ENCODE measurements at places on chromosomes 6 and 20.

DNA sequence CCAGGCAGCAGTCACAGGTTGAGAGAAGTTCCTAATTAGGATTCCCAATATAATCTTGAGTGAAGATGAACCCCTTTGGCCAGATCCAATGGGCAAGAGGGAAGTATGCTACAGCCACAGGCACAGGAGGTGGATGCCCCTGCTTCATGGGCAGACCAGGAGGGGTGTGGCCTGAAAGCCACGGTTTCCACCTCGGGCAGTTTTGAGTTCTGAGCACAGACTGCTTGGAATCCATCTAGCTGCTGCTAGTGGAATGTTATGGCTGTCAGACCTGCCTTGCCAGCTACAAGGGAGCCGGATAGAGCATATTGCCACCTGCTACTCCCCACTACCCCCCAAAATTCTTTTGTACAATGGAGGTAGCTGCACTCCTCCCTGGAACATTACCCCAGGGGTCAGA lies 672.9 kb downstream of the HACE1 start:
- no peak for DNase-seq

DNA sequence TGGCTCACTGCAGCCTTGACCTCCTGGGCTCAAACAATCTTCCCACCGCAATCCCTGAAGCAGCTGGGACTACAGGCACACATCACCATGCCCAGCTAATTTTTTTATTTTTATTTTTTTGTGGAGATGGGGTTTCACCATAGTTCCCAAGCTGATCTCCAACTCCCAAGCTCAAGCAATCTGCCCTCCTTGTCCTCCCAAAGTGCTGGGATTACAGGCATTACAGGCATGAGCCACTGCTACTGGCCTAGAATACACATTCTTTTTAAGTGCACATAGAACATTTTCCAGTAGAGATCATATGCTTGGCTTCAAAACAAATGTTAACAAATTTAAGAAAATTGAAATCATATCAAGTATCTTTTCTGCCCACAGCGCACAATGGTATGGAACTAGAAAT lies 176.8 kb upstream of the MARCKS start:
- no peak for DNase-seq

GRCh38 chr6:98056955-98057354 lies 773.9 kb upstream of the MMS22L start:
- DNase-seq = no peak

DNA sequence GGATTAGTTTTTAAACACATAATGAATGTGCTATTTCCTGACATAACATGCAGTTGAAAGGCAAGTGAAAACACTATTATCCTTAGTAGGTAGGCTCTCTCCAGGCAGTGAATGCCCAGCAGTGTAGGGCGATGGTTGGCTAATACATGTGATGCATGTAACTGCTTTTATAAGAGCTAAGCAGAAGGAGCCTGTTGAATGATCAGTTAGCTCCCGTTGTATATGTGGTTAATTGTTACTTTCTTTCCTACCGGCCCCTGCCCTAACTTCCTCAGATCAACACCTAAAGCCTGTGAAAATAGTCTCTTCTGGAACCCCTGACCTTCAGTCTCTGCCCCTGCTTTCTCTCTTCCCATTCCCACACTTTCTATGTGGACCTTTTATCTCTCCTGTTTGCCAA lies 10.5 kb downstream of the SOX4 start:
- DNase-seq = no peak

DNA sequence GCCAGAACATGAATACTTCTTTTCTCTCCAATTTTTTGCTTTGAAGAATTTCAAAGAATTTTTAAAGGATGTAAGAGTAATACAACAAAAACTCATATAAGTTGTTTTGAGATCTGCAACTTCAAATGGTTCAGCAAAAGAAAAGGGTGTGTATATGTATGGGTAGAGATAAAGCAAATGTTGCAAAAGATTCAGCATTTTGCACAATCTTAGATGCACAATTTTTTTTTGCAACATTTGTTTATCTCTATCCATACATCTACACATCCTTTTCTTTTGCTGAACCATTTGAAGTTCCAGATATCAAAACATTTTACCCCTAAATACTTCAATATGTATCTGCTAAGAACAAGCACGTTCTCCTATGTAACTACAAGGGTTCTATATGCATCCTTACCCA lies 47.4 kb upstream of the FAM83C start:
- DNase-seq = no peak

- no peak for DNase-seq
Measured at GRCh38 chr6:138673346-138674014, 100.1 kb upstream of the CCDC28A start.

GRCh38 chr6:55014321-55015088 lies 159.8 kb upstream of the HCRTR2 start:
- DNase-seq = no peak

DNA sequence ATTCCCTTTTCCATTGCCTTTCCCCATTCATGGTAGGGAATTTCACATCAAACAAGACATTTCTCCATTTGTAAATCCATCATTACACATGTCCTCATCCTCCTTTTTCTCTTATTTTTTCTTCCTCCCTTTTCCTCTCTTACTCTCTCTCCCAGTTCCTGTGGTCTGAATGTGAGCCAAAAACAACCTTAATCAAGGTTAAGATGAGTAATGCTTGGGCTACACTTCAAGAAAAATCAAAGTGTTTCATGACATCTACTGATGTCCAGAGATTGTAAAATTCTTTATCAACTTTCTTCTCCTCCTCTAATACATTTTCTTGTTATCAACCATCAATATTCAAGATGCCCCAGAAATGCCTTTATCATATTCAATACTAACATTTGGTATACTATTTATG lies 208.0 kb upstream of the PRND start:
- DNase-seq = no peak

DNA sequence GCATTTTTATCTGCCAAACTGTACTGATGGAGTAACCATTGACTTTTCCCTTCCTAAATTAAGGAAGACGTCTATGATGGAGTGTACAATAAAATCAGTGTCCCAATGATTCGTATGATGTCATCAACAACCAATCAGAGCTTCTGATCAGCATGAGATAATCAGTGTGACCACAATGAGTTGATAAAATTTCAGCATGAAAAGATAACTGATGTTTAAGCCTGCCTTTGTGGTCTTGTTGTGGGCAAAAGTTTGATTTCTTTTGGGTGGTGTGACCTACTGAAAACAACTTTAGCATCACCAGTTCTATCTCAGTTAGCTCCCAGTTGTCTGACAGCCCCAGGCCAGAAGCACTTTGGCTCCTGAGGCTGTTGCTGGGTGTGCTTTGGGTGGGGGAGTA lies 3.3 kb downstream of the PCIF1 start:
- no peak for DNase-seq

DNA sequence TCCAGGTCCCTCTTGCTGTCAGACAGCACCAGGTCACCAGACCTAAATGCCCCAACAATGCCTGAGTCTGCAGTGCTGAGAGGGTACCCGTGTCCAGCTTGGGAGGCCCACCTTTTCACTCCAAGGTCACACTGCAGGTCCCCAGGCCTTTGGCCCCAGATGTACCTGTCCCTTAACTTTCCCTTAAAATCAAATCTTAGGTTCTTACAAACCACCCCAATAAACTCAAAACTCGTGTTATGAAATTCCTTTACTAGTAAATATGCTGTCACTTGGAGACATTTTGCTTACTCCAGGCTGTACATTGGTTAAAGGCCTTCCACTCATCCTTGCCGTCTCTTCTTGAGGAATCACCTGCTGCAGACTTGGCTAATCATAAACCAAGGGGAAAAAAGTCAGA lies 165.7 kb upstream of the RREB1 start:
- DNase-seq = no peak

GRCh38 chr6:11155589-11155988 lies 44.1 kb upstream of the ERVFRD-1 start:
- no peak for DNase-seq

DNA sequence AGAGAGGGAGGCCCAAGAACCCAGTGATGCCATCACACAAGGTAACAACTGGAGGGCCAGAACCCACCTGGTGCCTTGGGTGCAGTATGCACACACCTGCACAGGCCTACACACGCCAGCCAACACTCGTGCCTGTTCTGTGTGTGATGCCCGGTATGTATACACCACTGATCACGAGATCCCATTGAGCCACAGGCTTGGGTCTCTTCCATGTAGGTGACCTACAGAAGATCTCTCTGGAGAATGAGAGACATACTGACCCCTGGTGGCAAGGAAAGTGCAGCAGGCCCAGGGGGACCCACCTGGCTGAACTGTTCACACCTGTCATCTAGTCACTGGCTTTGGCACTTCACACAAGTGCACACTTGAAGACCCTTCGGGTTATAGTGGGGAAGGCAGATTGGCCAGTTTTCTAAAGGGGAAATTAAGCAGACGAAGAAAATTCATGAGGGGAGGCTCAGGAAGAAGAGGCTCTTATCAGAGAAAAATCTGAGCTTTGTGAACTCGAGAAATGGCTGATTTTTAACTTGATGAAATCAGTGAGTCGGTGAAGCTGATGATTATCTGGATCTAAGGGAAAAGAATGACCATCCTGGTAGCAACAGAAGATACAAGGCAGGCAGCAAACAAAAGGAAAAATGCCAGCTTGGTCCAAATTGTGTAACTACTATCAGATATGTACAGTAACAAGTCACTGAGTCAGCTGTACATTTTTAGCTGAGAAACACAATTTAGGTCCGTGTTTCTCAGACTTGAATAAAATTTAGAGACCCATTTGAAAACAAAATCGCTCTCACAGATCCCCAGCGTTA lies 69.1 kb upstream of the PBOV1 start:
- DNase-seq = no peak

GRCh38 chr6:71393471-71393870 lies 104.9 kb downstream of the OGFRL1 start:
- no peak for DNase-seq

DNA sequence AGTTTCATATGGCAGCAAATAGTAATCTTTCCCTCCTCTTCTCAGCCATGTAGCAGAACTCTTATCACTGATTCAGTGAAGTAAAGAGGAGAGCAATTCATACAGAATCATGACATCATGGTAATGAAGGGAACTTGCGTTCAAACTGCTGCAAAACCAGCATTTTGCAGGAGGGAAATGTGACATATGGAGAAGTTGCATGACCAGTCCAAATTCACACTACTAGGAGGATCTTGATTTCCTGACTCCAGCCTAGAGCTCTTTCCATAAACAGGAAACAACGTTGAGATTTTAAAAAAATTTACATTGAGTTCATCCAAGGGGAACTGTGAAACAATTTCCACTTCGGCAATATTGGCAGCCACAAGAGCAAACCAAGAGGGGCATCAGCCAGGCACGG lies 63.8 kb downstream of the MBOAT1 start:
- no peak for DNase-seq

DNA sequence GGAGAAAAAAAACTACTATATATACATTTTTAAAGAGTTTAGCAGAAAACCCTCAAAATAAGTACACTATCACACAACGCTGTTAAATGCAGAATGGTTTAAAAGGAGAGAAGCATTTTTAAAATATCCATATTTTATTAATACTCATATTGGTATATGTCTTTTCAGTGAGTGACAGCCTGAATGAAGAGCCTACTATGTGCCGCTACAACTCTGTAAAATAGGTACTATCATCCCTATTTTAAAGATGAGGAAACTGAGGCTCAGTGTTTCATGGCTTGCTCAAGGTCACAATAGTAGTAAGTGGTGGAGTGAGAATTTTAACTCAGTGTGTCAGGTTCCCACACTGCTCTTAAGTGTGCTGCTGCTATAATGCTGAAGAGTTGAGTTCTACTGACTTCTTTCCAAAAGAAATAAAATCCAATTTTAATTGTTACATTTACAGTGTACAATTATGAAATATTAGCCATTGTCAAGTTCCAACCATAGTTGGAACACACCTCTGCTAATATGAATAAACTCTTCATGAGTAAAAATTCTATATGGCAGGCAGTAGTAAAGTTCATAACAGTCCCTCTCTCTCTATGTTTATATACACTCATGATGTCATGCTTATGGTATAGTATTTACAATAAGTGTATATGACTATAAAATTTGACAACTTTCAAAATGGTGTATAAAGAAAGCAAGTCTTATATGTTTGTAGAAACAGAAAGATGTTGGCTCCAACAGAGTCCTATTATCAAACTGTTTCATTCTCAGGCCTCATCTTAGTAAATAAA lies 3.1 kb downstream of the FAM184A start:
- no peak for DNase-seq

DNA sequence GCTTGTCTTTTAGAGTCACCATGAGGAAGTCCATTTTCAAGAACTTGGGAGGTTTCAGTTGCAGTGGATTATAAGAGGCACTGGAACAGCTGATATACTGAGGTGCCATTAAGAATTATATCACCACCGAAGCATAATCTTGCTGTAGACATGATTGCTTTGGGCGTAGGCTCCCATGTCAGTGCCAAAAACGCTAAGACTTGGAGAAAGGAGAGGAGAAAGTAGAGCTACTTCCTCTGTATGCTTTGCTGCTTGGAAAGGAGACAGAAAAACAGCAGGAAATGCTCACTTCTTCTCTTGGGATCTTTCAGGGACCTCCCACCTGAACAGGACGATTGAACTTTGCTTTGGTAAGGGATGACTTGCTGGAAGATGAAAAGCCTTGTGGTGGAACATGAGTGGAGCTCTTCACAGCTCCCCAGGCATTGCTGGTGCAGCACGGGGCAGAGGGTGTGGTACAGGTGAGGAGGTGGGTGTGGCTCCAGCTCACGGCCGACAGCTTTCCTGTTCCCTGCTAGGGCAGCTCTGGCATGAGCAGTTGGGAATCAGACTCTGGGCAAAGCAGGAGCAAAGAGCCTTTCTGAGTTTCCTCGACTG lies 190.4 kb upstream of the JAG1 start:
- DNase-seq = no peak

GRCh38 chr20:12531626-12532025 lies 477.1 kb upstream of the SPTLC3 start:
- no peak for DNase-seq

DNA sequence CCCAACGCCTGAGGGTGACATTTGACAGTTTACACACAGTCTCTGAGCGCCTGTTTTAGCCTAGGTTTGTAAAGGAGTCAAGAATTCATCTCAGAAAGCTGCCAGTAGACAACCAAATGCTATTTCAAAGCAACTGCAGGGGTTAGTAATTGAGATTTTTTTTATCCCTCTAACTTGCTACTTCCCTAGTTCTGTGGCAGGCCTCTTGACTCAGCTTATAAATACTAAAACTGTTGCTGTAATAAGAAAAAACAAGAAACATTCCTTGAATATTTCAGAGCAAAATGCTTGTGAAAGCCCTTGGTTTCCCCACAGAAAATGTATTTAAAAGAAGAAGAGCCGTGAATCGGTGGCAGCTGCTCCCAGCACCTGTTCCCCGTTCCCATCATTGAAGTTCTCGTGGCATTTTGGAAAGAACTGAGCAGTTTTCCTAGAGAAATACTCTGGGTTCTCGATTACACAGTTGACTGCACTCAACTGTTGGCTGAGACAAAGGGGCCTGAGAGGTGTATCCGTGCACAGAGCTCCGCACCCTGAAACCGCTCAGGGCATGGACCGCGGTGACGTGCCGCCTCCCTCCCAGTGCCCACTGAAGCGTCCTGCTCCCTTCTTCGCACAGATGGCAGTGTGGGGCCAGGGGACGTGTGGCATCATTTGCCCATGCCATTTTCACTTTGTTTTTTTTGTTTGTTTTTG lies 20.9 kb downstream of the DLL1 start:
- DNase-seq = no peak

- no peak for DNase-seq
Measured at GRCh38 chr20:56382696-56383095, 9.3 kb downstream of the AURKA start.

Measured in cortex of kidney (tissue), 1 donor.